ENCODE measurements at places on chromosomes 2 and 18.

GRCh38 chr18:34258176-34258575, 33.5 kb upstream of the NOL4 start:
- no peak for DNase-seq

DNA sequence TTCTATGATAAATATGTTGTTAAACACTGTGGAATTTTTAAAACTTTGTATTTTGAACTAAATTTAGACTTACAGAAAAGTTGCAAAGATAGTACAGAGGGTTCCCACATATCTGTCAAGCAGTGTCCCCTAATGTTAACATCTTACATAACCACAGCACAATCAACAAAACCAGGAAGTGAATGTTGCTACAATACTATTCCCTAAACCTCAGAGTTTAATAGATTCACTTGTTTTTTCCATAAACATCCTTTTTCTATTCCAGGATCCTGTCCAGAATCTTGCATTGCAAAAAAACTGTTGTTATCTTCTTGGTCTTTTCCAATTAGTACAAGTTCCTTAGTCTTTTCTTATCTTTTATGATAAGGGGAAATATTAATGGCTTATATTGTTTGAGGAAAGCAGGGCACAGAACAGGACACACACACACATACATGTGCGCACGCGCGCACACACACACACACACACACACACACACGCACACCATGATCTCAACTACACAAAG, 251.1 kb upstream of the TRIB2 start:
- DNase-seq = no peak

DNA sequence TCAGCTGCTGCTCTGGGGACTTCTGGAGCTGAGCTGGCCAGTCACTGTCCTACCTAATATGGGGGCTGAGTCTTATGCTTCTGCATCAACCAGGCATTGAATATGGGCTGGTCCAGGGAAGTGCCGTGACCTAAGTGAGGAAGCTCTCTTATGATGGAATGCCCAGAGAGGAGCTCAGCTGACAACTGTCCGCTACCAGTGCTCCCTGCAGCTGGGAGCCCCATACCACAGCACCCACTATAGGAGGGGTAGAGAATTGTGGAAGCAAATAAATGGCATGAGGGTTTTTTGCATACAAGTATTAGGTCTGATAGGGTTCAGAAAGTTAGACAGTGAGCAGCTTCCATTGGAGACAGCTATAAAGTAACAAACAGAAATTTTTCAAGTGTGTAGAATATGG, 4.5 kb downstream of the TIMM21 start:
- peak; percentile 6 for DNase-seq

DNA sequence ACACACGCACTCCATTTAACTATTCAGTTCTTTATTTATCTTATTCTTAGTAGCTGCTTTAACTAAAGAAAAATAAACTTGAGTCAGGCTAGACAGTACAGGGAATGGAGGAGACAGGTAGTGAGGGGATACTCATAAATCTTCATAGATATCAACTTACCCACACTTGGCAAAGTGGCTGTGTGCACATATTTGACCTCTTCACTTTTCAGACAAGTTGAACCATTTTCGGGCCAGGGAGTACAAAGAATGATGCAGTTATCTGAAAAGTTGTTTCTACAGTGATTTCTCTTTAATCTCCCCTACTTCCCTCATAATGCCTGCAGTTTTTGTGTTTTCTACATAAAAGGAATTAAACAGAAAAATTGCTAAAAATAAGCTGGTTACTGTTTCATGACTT, 307.5 kb downstream of the GULP1 start:
- no peak for DNase-seq

DNA sequence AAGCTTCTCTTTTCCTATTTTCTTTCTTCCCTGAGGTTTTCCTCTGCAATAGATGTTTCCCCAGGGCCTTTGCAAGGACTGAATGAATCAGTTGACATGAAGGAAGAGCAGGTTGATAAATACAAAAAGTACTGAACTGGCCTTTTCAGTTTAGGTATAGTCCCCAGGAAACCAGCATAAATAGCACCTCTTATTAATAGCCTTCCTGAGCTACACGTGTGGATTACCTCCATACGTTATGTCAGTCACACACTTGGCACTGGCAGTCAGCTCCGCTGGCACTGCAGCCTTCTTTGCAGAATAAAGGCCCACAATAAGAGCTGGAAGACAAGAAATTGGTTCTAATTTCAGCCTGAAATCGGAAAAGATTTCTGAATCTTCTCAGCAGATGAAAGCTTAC, 60.7 kb downstream of the KCTD18 start:
- DNase-seq = no peak

- DNase-seq = no peak
Measured at GRCh38 chr2:47357483-47357882, 45.5 kb upstream of the MSH2 start.

DNA sequence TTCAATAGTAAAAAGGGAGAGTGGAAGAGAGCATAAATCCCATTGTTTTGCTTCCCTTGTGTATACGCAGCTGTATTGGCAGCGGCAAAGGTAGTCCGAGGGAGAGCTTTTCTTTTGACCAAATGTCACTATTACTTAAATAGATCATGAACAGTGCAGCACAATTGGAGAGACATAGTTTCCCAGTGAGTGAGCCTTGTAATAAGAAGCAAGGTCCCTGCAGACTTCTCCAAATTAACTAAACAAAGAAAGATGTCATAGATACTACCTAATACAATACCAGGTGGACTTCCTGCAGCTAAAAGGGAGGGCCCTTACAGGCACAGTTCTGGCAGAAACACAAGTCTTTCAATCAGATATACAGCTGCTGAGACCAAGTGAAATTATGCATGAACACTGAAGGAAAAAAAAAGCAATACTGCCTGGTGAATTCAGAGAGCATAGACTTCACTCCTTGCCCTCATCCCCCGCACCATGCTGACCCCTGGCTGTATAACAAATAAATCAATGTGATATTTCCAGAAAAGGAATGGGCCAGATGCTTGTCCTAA, 404.7 kb upstream of the CDH2 start:
- DNase-seq = no peak

DNA sequence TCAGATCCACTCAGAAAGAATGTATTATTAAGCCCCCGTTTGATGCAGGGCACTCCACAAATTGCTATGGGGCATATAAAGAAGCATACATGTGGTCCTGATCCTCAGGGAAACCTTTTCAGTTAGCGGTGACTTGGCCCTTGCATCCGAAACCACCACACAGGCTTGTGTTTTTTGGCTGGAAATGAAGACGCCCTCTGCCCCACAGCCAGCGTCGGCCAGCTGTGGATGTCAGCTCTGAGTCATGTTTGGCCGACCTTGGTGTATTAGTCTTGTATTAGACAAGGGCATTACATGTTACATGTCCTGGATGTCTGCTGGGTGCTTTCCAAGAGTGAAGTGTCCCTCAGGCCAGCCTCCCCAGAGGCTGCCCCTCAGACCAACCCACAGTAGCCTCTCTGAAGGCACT, 107.6 kb upstream of the MAP3K20 start:
- DNase-seq = no peak

GRCh38 chr18:36284671-36285295, 12.7 kb upstream of the FHOD3 start:
- peak; percentile 85 for DNase-seq

DNA sequence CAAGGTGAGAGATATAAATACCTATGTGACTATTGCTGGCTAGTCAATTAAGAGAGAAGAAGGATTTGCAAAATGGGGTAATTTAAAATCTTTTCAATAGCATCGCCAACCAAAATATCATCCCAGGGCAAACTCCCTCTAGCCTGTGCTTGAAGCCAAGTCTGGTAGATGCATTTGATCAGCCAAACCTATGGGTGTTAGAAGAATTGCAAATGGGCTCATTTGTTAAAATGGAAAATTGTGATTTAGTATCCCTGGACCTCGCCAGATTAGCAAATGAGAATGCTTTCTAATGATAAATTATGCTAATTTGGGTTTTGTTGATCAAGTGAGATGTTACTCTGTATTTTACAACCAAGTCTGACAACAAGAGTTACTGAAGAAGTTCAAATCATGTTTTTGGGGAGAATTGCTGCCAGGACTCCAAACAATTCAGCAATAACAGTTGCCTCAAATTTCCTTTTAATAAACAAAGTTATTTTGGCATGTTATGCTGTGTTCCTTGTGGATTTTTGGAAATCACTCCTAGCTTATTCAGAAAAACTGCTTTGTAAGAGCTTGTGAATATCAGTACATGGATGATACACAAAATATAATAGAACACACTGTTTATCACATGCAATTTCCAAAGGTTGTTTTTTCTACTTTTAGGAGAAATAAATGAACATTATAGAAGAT, 272.5 kb upstream of the PARD3B start:
- DNase-seq = no peak

DNA sequence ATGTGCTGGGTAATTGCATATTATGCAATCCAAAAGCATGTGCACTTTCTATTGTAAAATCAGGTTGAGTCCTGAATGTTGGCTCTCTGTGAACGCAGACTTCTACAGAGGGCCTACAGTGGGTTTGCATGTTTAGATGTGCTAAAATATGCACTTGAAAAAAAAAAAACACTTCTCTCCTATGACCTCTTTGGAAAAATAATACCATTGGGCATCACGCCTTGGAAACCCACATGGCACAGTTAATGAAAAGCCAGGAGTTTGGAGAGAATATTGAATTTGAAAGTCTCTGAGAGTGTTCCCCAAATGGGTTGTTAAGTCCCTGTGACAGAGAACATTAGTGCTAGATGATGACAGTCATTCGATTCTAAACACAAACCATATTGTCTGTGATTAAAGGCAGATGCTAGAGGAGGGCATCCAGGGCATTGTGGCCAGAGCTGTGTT, 710.4 kb upstream of the PIK3C3 start:
- DNase-seq = no peak

DNA sequence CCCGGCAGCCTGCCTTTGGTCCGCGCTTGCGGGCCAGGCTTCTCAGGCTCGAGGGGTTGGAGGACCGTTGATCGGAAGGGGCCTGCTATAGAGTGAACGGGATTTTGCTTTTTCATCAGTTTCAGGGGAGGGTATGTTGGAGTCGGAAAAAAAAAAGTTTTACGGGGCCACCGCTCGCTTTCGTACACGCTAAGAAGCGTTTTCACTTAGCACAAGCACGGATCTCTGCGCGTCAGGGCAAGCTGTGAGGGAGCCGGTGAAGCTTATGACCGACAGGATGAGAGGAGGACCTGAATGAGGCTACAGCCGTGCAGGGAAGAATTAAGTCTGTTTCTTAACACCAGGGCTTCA, 443 bp downstream of the CPSF3 start:
- no peak for DNase-seq

DNA sequence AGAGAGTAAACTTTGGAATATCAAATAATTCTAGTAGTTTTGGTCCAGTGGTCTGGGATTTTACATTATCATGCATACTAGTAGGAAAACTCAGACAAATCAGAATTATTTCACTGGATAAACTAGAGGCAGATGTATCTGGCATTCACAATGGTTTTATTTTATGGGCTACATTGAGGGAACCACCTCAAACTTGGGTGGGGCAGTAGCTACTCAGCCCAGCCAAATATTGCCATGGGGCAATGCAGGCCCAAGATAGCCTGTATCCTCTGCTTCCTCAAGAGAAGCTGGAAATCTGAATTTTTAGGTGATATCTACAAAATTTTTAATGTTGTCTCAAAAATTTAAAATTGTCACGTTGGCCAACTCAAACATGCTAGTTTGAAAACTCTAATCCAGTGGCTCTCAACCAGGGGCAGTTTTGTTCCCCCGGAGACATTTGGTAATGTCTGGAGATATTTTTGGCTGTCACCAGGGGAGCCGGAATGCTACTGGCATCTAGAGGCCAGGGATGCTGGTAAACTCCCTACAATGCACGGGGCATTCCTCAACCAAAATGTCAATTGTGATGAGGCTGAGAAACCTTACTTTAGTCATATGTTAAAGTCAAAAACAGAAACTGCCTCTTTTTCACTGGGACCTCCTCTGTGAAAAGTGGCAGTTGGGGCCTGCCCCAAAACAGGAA, 172.8 kb upstream of the SPRED2 start:
- DNase-seq = no peak

GRCh38 chr2:174210862-174211261, 37.5 kb downstream of the OLA1 start:
- DNase-seq = no peak

GRCh38 chr2:202376460-202377206, 506 bp downstream of the BMPR2 start:
- peak; percentile 71 for DNase-seq

- DNase-seq = no peak
Measured at GRCh38 chr2:158013891-158014290, 87.8 kb upstream of the UPP2 start.

DNA sequence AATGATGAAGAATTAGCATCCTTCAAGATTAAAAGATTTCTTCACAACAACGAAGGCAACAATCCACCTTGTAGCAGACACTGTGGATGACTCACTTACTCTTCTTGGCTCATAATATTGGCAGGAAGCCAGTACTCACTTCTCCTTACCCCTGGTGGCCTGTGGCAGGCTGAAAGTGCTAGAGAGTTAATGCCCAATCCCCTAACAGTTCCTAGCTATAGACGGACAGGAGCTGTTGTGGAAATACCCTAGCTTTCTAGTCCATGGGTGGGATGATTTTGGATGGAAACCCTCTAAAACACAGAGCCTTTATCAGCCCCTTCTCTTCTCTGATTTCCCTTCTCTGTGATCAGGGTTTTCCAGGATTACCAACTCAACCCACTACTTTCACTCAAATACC, 128.6 kb upstream of the NYAP2 start:
- DNase-seq = peak; percentile 77

DNA sequence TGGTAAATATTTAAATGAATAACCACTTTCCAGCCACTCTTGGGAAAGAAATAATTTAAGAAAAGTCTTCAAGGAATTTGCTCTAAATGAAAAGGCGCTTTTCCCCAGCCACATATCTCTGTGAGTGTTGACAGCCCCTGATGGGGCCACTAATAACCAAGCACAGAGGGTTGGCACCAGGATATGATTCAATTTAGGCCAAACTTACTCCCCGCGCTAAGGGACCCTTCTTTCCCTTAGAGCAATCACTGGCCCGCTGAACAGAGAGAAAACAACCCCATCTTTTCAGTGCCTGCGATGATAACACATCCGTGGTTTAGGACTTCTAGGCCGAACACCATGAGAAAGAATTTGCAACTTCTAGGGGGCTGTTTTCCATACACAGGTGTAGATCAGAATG, 310.8 kb downstream of the EIPR1 start:
- DNase-seq = no peak

DNA sequence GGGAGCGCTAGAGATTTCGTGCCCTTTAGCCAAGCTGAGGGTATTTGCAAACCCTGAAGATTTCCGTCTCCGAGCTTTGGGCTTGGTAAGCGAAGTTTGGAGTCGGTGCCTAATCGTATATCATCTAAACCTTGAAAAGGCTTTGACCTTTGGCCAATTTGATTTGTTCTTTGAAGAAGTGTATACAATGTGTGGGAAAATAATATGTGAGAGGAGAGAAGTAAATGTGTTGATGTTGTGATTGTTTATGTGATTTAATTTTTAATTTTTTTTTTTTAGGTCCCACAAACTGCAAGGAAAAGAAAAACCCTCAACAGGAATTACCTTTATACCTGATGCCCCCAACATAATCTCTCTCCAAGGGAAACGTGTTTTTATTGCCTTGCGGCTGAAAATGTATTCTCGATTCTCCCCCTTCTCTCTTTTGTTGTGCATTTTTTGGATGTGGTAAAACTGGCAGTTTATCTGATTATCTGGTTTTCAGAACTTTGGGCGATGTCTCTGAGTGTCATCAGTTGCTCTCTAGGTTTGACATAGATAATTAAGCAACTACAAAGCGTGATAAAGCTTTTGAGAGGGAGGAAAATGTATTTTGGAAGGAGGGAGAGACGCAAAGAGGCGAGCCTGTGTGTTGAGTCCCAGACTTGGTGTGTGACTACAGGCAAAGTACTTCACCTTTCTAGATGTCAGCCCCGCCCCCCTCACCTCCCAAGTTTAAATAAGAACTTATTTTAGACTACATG, 912 bp upstream of the FBXO11 start:
- DNase-seq = no peak

- no peak for DNase-seq
Measured at GRCh38 chr2:23533338-23533695, 148.3 kb downstream of the KLHL29 start.

All from Kasumi-1 (cell line).